ENCODE measurements at places on chromosomes 1 and 21.

DNA sequence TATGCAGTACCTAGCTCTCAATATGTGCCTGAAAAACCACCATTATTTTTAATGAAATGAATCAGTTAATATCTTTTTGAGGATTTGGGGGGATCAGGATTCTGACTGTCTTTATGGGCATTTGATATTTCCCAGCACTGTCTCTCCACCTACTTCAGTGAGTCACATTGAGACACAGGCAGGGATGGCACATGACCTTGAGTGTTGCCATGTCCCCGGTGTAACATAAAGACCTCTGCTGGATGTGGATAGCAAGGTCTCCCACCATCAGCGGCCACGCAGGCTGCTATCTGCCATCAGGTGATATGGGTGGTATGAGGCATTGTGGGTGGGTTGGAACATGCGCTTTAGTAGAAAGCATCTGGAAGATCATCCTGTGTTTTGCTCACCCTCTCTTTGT lies 103.2 kb downstream of the RGL1 start:
- no peak for DNase-seq

DNA sequence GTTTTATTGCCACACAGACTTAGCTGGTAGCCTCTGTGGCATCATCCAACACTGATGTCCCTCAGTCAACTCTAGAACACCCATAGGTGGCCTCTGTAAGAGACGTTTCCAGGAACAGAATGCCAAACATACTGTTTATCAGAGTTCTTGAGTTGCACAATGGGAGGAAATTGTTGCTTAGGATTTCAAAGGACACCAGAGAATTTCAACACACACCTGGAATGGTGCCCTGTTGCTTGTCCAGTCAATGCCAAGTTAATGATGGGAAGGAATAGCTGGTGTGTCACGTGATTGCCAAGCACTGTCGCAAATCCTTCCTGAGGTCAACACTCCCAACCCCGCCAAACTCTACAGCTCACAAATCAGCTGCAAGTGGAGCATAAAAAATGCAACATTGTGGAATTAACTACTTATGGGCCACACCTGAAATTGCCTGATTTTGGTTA lies 28.6 kb upstream of the DUSP23 start:
- no peak for DNase-seq

- no peak for DNase-seq
Measured at GRCh38 chr1:1545946-1546737, 5.7 kb upstream of the TMEM240 start.

GRCh38 chr1:15355968-15356625 lies 53.6 kb upstream of the EFHD2 start:
- no peak for DNase-seq

DNA sequence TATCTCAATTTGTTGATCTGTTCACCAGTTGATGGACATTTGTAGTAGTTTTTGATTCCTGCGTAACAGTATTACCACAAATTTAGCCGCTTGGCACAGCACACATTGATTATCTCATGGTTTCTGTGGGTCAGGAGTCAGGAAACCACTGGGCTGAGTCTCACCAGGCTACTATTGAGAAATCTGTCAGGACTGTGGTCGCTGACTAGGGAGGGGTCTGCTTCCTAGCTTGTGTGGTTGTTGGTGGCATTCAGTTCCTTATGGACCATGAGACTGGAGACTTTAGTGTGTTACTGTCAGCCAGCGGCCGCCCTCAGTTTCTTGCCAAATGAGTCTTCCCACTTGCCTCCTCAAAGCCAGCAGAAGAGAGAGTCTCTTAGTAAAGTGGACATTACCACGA lies 9.8 kb downstream of the PEX14 start:
- DNase-seq: no peak

- DNase-seq: no peak
Measured at GRCh38 chr1:153488731-153489130, 28.3 kb upstream of the S100A7 start.

DNA sequence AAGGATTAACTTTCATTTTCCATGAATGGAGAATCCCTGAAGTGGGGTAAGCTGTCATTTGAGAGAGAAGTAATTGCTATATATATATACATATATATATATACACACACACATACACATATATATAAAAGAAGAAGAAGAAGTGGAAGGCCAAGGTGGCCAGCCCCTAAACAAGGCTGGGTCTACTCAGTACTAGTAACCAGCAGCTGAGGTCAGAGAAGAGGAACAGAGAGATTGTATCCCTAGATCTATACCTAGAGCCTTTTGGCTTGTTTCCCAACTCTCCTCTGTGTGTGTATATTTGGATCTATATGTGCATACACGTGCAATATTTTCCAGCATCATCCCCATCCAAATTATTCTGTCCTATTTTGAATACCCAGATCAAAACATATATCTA lies 5.2 kb downstream of the TNFSF4 start:
- DNase-seq: no peak

DNA sequence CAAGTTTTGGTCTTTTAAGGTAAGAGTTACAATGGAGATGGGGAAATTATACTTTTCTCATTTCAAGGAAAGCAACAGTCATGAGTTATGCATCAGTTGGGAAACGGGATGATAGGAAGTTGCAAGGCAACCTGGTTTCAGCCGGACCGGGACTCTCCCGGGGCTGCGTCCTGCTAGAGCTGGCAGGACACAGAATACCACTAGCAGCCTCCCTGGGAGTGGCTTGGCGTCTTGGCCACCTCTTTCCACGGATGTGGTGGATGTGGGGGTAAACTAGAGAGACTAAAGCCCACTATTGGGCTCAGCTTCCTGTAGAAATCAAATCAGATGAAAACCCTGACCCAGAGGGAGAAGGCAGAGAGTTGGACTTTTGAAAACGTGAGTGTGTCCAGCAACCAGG lies 71.9 kb downstream of the ADARB1 start:
- DNase-seq: no peak

GRCh38 chr1:207308451-207309190 lies 12.9 kb upstream of the CD55 start:
- DNase-seq: no peak

- no peak for DNase-seq
Measured at GRCh38 chr1:178004926-178005391, 35.1 kb upstream of the SEC16B start.

DNA sequence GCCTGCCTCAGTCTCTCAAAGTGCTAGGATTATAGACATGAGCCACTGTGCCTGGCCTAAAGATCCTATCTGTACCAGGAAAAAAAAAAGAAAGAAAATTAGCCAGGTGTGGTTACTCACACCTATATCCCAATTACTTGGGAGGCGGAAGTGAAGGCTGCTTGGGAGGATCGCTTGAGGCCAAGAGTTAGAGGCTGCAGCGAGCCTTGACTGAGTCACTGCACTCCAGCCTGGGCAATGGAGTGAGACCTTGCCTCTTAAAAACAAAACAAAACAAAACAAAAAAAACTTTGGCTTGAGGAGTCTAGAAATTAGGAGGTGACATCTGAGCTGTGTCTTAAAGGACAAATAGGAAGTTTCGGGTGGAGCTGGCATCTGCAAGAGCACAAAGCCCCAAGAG lies 38.7 kb upstream of the KIF26B start:
- no peak for DNase-seq

DNA sequence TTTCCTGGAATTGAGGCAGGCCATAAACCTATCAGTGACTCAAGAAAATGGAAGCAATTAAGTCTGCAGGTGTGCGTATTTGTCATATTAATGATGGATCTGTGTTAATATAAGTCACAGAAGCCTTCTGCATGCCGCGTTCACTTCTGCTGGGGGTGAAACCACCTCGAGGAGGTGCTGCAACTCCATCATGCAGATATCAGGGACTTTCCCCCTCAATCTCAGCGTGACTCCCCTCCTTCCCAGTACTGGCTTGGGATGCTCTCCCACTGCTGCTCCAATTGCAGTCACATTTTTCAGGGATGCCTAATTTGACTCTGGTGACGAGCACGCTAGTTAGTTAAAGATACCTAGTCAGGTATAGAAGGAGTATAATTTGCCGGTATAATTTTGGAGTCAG lies 87.5 kb downstream of the ASTN1 start:
- no peak for DNase-seq

DNA sequence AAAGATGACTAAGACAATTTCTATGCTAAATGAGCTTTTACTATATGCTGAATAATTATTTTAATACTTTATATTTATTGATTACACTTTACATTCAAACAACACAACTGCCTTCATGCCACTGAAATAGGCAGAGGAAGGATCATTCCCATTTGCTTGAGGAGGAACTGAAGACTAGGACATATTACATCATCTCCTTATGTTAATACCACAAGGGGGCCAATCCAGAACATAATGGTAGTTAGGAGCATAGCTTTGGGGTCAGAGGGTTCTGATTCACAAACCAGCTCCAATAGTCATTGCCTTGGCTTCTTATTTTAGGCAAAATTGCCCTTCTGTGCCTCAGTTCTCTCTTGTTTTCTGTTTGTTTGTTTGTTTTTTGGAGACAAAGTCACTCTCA lies 306.5 kb downstream of the KCNH1 start:
- no peak for DNase-seq

Measured in hepatic stellate cell (primary cell).